Prostate gland (tissue), 2 donors: ENCODE measurements at places on chromosomes 2 and 18. TPM values are rescaled to one million over a fixed set of nuclear protein-coding genes. Genes with fewer than 3 reads are reported as not detected.

KRCC1 gene
- total RNA-seq: 18.7 TPM

GKN1 gene
- total RNA-seq: not detected

TBR1 gene
- 0.45 TPM for total RNA-seq

MAPK4 gene
- total RNA-seq: 10.6 TPM

ROCK2 gene
- 32.2 TPM for total RNA-seq

GRCh38 chr18:11163665-11164064 is 14.3 kb upstream of the PIEZO2 start:
- no peaks in the 10 kb centered on the region for H3K27me3 ChIP-seq
- H3K36me3 ChIP-seq: no peaks in the 10 kb centered on the region
- H3K4me3 ChIP-seq: no peak overlapping the region
- H3K27ac ChIP-seq: no peak overlapping the region

GRCh38 chr18:6666012-6666685 is 63.4 kb upstream of the ARHGAP28 start:
- H3K27ac ChIP-seq: no peak overlapping the region
- no peak for DNase-seq
- no peaks in the 10 kb centered on the region for H3K4me1 ChIP-seq
- no peaks in the 10 kb centered on the region for H3K36me3 ChIP-seq

DNA sequence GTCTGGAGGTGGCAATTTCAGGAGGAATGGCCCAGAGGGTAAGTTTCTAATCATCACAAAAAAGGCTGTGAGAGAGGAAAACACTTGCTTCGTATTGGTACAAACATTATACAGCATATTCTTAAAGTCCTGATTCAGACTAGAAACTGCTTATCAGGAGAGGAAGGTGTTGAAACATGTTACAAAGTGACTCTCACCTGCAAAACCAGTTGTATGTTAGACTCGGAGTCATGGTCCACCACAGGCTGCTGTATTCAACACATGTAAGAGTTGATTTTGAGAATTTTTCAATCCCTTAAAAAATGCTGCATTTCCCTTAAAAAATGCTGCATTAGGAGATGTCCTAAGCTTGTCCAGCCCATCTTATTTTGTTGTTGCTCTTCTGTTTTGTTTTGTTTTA is 61.5 kb downstream of the MBP start:
- H3K36me3 ChIP-seq: no peaks in the 10 kb centered on the region
- no peak overlapping the region for H3K4me3 ChIP-seq
- no peaks in the 10 kb centered on the region for H3K27me3 ChIP-seq
- no peaks in the 10 kb centered on the region for H3K4me1 ChIP-seq
- no peak overlapping the region for H3K27ac ChIP-seq

DNA sequence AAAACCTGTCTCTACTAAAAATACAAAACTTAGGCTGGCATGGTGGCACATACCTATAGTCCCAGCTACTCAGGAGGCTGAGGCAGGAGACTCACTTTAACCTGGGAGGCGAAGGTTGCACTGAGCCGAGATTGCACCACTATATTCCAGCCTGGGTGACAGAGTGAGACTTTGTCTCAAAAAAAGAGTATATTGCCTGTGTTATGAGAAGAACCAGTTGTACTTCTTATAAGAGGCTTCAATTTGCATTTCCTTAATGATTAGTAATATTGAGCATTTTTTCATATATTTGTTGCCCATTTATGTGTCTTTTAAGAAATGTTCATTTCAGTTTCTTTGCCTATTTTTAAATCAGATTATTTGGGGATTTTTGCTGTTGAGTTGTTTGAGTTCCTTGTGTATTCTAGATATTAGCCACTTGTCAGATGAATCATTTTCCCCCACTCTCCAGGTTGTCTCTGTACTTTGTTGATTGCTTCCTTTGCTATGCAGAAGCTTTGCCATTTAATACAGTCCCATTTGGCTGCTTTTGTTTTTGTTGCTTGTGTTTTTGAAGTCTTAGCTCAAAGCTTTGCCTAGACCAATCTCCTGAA is 75.8 kb upstream of the LRPPRC start:
- no peaks in the 10 kb centered on the region for H3K27me3 ChIP-seq
- no peak overlapping the region for H3K4me3 ChIP-seq
- H3K4me1 ChIP-seq: no peaks in the 10 kb centered on the region
- no peaks in the 10 kb centered on the region for H3K36me3 ChIP-seq
- no peak for DNase-seq

DNA sequence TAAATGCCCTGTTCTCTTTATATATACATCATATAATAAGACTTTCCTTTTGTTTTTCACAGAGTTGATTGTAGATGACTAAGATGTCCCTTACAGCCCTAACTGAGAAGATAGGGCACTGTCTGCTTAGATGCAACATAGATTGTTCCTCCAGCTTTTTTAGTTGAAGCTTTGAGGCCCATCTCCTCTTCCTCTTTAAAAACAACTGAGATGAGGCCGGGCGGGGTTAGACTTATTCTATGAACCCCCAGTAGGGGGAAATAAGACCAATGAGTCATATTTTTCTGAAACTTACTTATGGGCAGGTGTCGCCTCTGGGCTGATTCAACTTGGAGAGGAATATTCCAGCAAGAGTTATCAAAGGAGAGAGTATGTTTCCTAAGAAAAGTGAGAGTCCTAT is 84.6 kb downstream of the FBXO15 start:
- no peaks in the 10 kb centered on the region for H3K27me3 ChIP-seq
- no peaks in the 10 kb centered on the region for H3K4me1 ChIP-seq
- H3K36me3 ChIP-seq: no peaks in the 10 kb centered on the region
- no peak for DNase-seq
- no peak overlapping the region for H3K4me3 ChIP-seq

- DNase-seq: no peak
- no peaks in the 10 kb centered on the region for H3K4me1 ChIP-seq
- no peaks in the 10 kb centered on the region for H3K27me3 ChIP-seq
- no peak overlapping the region for H3K4me3 ChIP-seq
Observed at GRCh38 chr2:26578581-26578980, 62.6 kb downstream of the CIB4 start.

- H3K27me3 ChIP-seq: no peaks in the 10 kb centered on the region
- no peak overlapping the region for H3K4me3 ChIP-seq
- DNase-seq: no peak
- H3K36me3 ChIP-seq: no peaks in the 10 kb centered on the region
- H3K4me1 ChIP-seq: no peaks in the 10 kb centered on the region
- H3K27ac ChIP-seq: no peak overlapping the region
Observed at GRCh38 chr2:82795446-82795845, 1663.6 kb downstream of the SUCLG1 start.

GRCh38 chr2:191128172-191128910 is 22.5 kb downstream of the STAT4 start:
- no peaks in the 10 kb centered on the region for H3K4me1 ChIP-seq
- H3K4me3 ChIP-seq: no peak overlapping the region
- H3K36me3 ChIP-seq: no peaks in the 10 kb centered on the region
- H3K27me3 ChIP-seq: no peaks in the 10 kb centered on the region
- no peak for DNase-seq
- H3K27ac ChIP-seq: no peak overlapping the region
